Cerebellum (tissue), 4 donors: ENCODE measurements at places on chromosomes 13 and 19. TPM values are rescaled to one million over a fixed set of nuclear protein-coding genes. Genes with fewer than 3 reads are reported as not detected.
A peak's percentile ranks its signal among the peaks of the same experiment; 100 is the strongest.

VSTM1 gene
- total RNA-seq: not detected

SHISA7 gene
- 2.6 TPM for total RNA-seq

RASGRP4 gene
- 0.36 TPM for total RNA-seq

LILRA6 gene
- total RNA-seq: 0.64 TPM

CIC gene
- 24.0 TPM for total RNA-seq

ZNF441 gene
- total RNA-seq: 37.8 TPM

PSG11 gene
- not detected for total RNA-seq

UPK1A gene
- not detected for total RNA-seq

GFY gene
- not detected for total RNA-seq

SYNE4 gene
- total RNA-seq: 0.36 TPM

CEACAM21 gene
- total RNA-seq: 2.4 TPM

DNASE2 gene
- 6.3 TPM for total RNA-seq

PDCD2L gene
- 12.4 TPM for total RNA-seq

DNA sequence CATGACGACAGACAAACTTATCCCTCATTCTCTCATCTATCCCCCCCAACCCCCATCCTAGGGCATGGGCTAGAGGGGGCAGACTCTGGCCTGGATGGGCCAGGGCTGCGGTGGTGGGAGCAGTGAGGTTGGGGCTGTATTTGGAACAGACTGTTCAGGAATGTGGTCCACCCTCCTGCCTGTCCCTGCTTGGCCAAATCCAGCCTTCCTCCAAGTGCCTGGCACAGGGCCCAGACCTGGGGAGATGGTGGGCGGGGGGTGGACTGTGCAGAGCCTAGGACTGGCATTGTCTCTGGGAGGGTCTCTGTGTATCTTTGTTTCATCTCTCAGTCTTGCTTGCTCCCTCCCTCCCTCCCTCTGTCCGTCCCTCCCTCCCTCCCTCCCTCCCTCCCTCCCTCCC, 14.2 kb downstream of the EGLN2 start:
- no peak for DNase-seq

GRCh38 chr13:35293579-35294226, 182.8 kb downstream of the MAB21L1 start:
- no peak for DNase-seq

DNA sequence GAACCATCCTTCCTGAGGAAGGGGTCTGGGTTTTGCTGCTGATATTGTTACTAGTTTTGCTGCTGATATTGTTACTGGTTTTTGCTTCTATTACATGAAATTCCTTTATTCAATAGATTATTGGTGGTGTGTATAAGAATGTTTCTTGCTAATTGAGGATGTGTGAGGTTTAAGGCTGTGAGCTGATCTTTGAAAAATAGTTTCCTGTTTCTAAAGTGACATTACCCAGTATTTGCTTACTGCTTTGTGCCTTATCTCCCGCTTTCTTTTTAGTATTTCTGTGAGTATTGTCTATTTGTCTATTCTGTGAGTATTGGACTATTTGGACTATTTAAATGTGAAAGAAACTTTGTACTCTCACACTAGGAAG, 38.2 kb upstream of the C1QTNF9 start:
- DNase-seq: no peak

- no peak for DNase-seq
Measured at GRCh38 chr13:41590122-41590521, 132.8 kb downstream of the RGCC start.

DNA sequence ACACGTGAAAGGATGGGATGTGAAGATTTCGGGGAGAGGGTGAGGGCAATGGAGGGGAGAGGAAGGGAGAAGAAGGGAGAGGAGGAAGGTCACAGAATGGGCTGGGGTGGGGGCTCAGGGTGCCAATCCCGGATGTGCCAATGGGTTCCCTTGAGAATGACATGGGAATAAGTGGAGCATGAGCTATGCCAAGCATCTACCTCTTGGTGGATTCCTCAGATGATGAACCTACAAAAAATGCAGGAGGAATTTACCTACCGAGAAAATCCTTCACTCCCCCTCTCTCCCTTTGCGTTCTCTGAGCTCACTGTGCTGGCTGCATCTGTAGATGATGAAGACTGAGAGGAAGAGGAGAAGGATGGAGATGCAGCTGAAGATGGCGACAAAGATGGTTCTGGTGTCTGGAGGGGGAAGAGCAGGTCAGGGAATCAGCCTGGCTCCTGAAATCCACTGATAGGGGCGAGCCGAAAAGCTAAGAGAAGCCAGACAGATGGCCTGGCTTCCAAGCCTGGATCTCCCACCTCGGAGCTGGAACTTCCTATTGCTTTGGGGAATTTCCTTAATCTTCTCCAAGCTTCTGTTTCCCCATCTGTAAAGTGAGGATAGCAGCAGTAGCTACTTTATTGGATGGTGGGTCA, 21.6 kb downstream of the VSTM1 start:
- DNase-seq: no peak

DNA sequence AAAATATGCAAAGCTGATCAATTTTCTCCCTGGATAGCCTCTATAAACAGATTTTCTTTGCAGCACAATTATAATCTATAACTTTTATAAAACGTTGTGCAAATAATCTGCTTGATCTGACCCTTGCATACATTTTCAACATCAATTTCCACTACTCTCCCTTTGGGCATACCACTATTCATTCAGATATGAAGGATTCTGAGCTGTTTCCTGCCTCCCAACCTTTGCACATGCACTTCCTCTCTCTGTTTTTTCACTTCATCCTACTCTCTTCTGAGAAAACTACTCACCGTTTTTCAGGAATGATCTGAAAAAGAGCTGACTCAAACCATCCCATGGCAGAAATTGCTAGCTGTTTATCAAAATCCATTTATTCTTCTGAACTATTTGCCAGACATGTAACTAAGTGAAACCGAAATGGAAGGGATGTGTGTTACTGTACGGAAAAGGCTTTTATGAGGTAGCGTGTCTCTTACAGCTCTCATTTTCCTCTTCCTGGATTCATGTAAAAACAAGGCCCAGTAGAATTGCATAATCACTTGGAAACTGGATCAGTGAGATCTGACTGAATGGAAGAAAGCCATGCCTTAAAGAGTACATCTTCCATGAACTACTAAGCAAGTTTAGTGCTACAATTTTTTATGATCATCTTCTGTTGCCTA, 1447.3 kb upstream of the MIR17HG start:
- DNase-seq: no peak

DNA sequence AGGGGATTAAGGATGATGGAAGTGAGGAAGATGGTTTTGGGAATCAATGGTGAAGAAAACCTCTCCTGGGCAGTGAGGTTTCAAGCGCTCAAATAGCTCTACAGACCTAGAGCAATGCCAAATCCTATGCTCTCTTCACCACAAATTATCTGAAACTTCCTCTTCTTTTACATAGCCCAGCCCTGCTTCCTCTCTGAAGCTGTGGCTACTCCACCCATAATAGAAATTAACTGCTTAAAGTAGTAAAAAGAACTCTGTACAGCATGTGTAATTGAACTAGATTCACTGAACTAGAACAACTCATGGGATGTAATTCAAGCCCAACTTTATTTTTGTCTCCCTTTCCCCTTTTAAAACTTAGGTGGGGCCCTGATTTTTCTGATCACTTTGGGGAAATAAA, 20.4 kb upstream of the IFT88 start:
- DNase-seq: no peak

GRCh38 chr19:3190470-3190770, 4.7 kb downstream of the NCLN start:
- DNase-seq: no peak

GRCh38 chr19:4447327-4448146, 10.1 kb downstream of the UBXN6 start:
- DNase-seq: no peak

GRCh38 chr19:17755977-17756670, 4.8 kb downstream of the FCHO1 start:
- DNase-seq: peak; percentile 54

- DNase-seq: no peak
Measured at GRCh38 chr19:34261334-34262109, 7.2 kb downstream of the GARRE1 start.

DNA sequence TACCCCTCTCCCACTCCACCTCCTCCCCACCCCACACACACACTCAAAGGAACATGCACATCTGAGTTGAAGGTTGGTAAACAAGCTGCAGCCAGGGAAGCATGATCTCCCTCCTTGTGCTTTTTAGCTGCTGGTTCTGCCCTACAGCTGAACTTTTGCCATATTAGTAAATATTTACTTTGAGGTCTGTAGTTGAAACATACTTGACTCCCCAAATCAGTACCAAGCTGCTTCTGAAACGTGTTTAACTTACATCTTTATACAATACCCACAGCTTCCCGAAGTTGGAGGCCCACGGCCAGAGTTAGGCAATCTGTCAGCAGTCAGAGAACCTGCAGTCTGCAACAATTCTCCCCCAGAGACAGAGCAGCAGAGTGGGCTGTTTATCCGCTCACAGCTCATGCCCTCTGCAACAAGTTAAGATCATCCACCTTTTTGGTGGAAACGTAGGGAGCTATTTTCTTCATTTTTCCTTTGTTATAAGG, 1.5 kb upstream of the PCDH20 start:
- no peak for DNase-seq

DNA sequence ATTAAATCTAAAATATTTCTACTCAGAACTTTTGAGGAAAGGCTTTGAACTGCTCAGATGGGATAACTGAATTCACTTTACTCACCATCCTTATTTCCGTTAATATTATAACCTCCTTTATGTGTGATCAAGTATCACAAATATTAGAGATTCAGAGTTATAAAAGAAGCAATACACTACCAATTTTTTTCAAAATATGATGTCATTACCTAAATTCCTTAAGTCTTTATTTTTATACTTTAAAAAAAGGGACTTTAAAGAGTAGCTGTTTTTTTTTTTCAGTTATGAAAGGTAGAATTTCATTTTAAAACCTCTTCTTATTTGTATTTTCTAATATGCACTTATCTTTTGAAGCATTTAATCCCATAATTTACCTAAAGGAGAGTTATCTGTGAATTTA, 239.5 kb downstream of the DIAPH3 start:
- no peak for DNase-seq

DNA sequence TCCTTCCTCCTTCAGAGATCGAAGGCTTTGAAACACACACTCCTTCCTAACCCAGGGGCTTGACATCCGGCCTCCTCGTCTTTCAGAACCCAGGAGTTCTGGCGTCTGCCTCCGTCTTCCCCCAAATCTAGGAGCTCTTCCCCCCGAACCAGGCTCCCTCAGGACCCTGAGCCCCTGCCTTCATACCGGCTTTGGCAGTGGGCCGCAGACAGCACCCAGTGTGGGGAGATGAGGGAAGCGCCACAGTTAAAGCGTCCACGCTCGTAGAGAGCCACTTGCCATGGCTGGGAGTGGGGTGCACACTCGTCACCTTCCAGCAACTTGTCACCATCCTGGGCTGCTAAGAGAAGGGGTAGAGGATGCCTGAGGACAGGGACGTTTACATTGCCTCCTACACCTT, 3.9 kb upstream of the KLK1 start:
- DNase-seq: no peak

DNA sequence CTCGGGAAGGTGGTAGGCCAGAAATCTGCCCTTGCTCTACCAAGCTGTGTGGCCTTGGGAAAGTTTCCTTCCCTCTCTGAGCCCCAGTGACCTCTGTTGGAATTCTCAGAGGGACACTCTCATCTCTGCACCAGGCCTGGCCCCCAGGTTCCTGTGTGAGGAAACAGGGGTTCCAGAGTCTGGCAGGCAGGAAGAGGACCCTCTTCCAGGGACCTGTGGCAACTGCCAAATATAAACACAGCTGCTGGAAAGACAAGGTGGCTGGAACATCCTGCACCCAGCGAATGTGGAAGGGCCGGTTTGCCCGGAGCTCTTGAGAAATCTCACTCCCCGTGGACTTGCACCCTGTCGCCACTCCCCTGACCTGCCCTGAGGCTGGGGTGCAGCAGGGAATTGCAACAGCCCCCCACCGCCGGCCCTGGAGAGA, 52.8 kb downstream of the GADD45B start:
- no peak for DNase-seq

DNA sequence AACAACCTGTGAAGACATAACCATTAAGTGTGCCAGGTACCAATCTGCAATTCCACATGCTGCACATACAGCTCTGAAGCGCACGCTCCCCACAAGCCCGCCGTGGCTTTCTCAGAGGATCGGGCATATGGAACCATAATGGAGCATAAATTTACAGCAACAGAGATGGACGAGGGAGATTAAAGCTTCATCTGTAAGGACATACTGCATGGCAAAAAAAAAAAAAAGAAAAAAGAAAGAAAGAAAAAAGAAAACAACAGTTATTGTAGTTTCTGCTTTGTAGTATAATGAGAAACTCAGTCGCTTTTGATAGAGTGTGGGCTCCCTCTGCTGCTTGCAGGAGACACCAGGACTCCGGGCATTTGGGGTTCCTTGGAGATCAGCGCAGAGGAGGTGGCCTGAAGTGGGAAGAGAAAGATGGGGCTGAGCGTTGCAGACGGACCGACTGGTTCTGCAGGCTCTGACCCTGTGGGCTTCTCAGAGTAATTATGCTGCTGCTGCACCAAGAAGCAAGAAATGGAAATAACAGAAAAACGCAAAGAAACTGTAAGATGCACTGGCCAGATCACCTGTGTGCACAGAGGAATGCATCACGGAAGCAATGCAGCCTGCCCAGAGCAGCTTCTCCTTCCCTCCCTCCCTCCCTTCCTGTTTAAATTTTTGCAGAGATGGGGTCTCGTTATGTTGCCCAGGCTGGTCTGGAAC, 10.8 kb upstream of the PDCD5 start:
- peak; percentile 49 for DNase-seq

DNA sequence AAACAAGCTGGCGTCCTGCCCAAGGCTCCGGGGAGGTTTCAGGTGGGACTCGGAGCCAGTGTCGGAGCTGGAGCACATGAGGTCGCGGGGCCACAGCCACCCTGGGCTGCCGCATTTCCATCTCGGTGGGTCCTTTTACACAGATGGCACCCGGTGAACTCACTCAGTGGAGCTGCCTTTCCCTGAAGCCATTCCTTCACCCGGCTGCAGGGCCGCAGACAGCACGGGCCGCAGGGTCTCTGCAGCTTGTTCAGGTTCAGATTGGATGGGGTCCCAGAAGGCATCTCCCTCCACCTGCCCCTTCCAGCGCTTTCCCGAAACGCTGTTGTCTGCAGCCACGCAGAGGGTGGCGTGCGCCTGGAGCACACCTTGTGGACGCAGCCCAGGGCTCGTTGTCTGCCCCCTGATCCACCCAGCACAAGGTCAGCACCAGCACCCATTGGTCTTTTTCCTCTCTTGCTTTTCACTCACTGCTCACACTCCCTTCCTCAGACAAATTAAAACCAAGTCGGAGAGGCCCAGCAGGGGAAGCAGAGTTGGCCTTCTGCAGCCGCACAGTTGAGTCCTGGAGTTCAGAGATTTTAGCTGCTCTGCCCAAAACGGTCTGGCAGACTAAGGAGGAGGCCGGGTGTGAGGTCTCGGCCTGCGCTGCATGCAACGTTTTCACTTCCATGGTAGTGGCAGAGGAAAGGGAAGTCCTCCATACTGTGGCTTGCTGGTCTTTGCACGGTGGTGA, 18.1 kb downstream of the MCF2L start:
- no peak for DNase-seq

- DNase-seq: no peak
Measured at GRCh38 chr19:15015946-15016542, 33.2 kb upstream of the CASP14 start.

- DNase-seq: peak; percentile 53
Measured at GRCh38 chr13:35157143-35157755, 215.2 kb downstream of the NBEA start.

- DNase-seq: peak; percentile 0
Measured at GRCh38 chr13:87331178-87331577, 340.0 kb upstream of the SLITRK5 start.

- DNase-seq: no peak
Measured at GRCh38 chr13:67306742-67307141, 76.6 kb upstream of the PCDH9 start.
